Activated CD4-positive, alpha-beta T cell treated with anti-CD3 and anti-CD28 coated beads for 36 hours (primary cell): ENCODE measurements at places on chromosomes 5 and 9. TPM values are rescaled to one million over a fixed set of nuclear protein-coding genes. Genes with fewer than 3 reads are reported as not detected.

BTNL8 gene
- total RNA-seq: not detected

GRCh38 chr9:127731938-127732337 is 3.2 kb downstream of the TOR2A start:
- no peak overlapping the region for H3K27ac ChIP-seq
- H3K27me3 ChIP-seq: no peaks in the 10 kb centered on the region
- no peak overlapping the region for H3K4me3 ChIP-seq
- DNase-seq: no peak

DNA sequence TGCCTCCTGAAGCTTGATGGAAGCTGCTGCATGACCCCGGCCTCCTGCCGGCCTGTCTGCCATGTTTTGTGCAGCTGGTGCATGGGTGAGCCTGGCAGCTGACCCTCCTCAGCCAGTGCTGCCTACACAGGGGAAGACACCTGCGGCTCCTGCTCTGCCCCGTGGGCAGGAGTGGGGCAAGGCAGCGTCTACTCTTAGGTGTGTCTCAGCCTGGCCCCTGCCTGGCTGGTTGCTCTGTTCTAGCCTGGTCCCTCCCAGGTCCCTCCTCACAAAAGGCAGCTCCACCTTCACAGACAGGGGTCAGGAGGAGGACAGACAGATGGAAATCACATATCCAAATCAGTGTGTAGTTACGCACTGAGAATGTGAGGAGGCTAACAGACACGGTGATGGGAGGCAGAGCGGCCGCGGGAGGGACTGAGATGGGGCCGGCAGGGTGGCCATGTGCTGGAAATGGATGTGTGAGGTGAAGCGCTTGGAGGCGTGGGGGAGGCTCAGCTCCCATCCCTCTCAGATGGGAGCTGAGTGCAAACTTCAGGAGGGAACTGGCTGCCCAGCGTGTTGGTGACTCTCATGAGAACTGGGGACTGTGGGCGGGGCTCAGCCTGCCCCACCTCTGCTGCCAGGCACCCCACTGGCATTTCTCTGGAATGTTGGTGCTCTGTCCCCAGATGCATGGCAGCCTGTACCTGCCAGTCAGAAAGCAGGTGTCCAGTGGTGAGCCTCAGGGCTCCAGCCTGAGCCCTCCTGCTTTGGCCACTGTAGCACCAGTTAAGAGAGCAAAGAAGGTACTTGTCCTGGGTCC is 43.4 kb downstream of the PPARGC1B start:
- no peak overlapping the region for H3K27ac ChIP-seq
- peaks cover 15% of the 10 kb centered on the region for H3K36me3 ChIP-seq
- H3K4me1 ChIP-seq: peaks cover 16% of the 10 kb centered on the region
- H3K4me3 ChIP-seq: no peak overlapping the region
- no peaks in the 10 kb centered on the region for H3K27me3 ChIP-seq

- peak overlapping the region; percentile 30 for H3K27ac ChIP-seq
- no peaks in the 10 kb centered on the region for H3K36me3 ChIP-seq
- H3K27me3 ChIP-seq: no peaks in the 10 kb centered on the region
- DNase-seq: peak; percentile 8
- peaks cover 11% of the 10 kb centered on the region for H3K4me1 ChIP-seq
- no peak overlapping the region for H3K4me3 ChIP-seq
Observed at GRCh38 chr9:249025-249424, 34.4 kb downstream of the DOCK8 start.

GRCh38 chr9:14424289-14424688 is 110.3 kb upstream of the NFIB start:
- no peaks in the 10 kb centered on the region for H3K36me3 ChIP-seq
- H3K4me1 ChIP-seq: no peaks in the 10 kb centered on the region
- H3K4me3 ChIP-seq: no peak overlapping the region
- DNase-seq: no peak
- H3K27ac ChIP-seq: no peak overlapping the region

DNA sequence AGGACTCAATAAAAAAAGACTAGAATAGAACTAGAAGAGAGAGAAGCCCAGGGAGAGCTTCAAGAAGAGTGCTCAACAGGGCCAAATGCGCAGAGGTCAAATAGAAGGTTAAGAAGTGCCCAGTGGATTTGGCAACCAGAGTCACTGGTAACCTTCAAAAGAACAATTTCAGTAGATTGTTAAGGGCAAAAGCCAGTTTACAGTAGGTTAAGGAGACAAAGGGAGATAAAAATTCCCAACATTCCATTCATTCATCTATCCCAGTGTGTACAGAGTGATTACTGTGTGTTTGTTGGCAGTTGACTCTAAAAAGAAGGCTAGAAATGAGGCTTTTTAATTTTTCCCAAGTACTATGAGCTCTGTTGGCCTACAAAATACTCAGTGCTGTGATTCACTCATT is 69.4 kb downstream of the RIGI start:
- no peaks in the 10 kb centered on the region for H3K27me3 ChIP-seq
- no peak for DNase-seq
- H3K27ac ChIP-seq: no peak overlapping the region
- H3K36me3 ChIP-seq: peaks cover 23% of the 10 kb centered on the region

DNA sequence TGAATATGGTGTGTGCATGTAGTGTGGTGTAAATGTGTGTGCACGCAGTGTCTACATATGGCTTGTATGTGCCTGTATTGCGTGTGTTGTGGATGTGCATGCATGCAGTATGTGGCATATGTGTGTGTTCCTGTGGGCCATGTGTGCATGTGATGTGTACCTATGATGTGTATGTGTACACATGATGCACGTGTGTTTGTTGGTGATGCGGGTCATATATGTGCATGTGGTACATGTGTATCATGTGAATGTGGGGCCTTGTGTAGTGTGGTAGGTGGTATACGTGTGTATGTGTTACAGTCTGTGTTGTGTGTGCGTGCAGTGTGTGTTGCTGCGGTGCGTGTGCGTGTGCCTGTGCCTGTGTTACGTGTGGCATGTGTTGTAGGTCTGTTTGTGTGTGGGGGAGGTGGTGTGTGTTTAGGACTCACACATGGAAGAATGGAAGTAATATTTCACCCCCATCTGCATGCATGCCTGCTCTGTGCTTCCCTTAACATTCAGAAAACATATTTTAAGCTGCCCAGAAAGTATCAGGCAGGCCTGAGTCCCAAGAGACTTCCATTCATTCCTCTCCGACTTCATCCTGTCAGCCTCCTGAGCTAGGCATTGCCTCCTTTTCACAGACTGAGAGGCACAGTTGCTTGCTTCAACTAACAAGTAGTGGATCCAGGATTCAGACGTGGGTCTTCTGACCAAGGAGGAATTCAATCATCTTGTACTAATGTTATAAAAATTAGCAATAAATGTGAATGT is 55.4 kb upstream of the RUFY1 start:
- H3K27ac ChIP-seq: no peak overlapping the region
- no peak overlapping the region for H3K4me3 ChIP-seq
- DNase-seq: no peak
- no peaks in the 10 kb centered on the region for H3K4me1 ChIP-seq
